ENCODE measurements at places on chromosomes 16 and 17.
A peak's percentile ranks its signal among the peaks of the same experiment; 100 is the strongest.

- no peak for DNase-seq
Measured at GRCh38 chr17:44105941-44106340, 17.5 kb downstream of the HDAC5 start.

DNA sequence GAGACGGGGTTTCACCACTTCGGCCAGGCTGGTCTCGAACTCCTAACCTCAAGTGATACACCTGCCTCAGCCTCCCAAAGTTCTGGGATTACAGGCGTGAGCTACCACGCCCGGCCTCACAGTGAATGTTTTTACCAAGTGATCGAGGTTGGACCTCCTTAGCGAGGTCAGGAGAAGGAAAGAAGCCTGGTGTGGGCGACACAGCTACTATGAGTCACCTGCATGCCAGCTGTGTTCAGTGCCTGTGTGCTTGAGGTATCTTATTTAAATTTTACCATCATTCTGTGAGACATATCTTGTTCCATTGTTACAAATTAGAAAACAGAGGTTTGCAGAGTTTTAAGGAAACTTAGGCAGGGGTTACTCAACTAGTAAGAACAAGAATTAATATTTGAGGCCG is 174.8 kb upstream of the DYNLRB2 start:
- no peak for DNase-seq

DNA sequence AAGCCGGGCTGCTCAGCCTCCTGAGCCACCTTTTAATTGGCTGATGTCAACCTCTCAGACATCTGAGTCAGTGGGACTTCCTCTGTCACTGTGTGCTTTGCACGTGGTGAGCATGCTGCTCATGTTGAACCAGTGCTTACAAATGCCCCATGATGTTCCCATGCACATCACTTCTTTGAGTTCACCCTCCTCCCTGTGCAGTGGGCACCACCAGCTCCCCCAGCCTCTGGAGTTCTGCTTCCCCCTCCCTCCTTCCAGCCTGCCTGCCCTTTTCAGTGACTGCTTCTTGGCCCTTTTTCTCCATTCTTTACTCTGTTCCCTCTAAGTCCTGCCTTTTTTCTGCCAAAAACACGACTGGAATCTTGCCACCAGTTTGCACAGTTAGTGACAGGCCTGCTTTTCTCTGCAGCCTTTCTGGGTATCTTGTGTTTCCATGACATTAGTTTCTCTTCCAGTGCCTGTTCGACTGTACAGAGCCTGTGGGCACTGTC is 41.6 kb downstream of the USP10 start:
- no peak for DNase-seq

DNA sequence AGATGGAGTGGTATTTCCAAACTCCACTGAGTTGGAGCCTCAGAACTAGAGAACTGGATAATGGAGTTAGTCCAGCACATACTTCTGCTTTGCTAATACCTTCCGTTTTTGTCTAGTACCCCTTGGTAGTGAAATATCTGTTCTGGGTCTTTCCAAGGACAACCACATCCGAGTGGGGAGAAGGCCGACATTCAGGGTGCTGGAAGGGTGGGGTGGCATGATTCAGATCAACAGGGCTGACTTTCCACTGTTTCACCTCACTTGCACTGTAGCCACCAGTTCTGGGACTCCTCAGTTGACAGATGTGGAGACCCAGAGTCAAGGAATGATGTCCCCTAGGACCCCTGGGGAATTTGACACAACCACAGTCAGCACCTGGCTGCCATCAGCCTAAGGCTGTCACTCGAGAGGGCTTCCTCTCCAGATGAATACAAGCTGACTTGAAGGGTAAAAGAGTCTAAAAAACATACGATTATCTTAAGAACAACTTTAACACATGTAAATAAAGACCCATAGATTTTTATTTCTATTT is 84.8 kb upstream of the HNF1B start:
- no peak for DNase-seq

DNA sequence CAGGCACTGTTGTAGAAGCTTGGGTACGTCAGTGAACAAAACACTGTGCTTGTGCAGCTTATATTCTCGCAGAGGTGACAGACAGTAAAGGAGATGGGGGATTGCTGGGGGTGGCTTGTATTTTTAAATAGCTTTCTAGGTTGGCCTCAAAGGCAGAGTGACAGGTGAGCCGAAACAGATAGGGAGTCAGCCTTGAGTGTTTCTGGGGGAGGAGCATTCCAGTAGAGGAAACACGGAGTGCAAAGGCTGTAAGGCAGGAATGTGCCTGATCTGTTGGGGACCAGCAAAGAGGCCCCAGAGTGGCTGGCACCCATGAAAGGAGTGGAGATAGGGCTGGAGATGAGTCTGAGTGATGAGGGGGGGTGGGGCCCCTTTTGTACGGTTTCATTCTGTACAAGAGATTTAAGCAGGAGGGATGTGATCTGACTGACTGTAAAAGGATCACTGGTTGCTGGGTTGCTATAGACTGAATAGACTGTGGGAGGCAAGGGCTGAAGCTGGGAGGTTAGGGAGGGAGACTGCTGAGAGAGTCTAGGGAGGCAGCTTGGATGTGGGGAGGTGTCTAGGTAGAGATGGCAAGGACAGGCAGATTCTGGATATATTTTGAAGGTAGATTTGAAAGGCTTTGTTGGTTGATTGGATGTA is 15.2 kb downstream of the NUP93 start:
- DNase-seq = no peak

DNA sequence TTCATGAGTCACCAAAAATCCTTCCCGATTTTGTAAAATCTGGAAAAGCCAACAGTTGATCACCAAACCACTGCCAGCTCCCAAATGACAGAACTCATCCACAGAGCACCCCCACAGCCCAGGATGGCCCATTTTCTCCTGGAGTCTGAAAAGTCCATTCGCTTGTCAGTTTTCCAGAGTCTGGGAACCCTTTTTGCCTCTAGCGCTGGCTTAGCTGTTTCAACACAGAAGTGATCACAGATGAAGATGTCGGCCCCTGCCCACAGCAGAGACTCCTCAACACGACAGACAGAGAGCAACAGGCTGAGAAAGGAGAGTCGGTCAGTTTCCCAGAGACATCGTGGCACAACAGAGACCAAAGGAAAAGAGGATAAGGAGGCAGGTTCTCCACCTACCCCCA is 66.4 kb downstream of the NXN start:
- no peak for DNase-seq

DNA sequence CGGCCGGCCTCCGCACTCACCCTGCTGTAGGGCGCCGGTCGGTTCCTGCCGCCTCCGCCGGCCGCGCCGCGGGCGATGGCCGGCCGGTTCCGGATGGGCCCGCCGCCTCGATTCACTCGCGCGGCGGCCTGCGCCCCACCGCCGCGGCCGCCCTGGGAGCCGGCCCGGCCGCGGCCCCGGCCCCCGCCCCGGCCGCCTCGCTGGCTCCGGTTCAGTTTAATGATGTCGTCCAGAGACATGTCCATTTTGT is 158 bp downstream of the ALYREF start:
- DNase-seq = no peak

DNA sequence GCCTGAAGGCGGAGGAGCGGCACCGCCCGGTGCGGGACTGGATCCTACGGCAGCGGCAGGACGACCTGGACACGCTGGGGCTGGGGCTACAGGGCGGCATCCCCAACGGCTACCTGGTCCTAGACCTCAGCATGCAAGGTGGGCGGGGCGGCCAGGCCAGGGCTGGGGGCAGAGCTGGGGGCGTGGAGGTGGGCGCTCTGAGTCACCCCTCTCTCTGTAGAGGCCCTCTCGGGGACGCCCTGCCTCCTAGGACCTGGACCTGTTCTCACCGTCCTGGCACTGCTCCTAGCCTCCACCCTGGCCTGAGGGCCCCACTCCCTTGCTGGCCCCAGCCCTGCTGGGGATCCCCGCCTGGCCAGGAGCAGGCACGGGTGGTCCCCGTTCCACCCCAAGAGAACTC is 7.9 kb downstream of the MSLN start:
- no peak for DNase-seq

DNA sequence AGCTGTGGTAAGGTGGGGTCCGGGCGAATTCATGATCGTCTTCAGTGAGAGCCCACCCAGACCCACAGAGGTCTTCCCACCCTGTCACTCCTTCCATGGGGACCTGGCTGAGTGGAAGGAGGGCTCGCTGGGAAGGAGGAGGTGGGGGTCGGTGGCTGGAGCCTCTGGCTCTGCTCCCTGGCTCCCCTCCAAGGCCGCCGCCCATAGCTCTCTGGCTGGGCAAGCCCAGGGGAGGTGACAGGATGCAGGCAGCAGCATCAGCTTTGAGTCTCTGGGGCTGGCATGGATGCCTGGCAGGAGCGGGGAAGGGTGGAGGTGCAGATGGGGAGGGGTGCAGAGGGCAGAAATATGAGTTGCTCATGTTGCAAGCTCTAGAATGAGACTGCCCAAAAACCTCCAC is 147.0 kb downstream of the ENGASE start:
- DNase-seq = no peak

DNA sequence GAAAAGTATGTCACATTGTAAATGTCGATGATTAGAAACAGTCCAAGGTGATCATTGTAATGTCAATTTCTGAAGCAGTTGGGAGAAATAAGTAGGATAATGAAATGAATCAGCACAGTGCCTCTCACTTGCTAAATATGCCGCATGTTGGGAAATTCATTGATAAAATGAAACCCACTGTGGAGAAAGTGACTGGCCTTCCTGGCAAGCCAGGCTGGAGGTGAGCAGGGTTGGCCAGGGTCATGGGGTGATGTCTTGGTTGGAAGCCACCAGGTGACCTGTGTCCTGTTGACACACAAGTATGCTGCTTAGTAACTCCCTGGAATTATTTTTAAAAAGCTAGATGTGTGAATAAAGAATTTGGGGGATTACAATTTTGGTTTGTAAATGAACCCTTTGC is 14.9 kb upstream of the WNT9B start:
- DNase-seq = no peak

- peak; percentile 57 for DNase-seq
Measured at GRCh38 chr16:72400257-72401083, 228.5 kb upstream of the PMFBP1 start.

- no peak for DNase-seq
Measured at GRCh38 chr16:426115-426905, 861 bp downstream of the RAB11FIP3 start.

GRCh38 chr17:79970576-79971068 is 65.0 kb downstream of the TBC1D16 start:
- DNase-seq = peak; percentile 70

- DNase-seq = no peak
Measured at GRCh38 chr16:76931186-76931585, 259.8 kb upstream of the MON1B start.

DNA sequence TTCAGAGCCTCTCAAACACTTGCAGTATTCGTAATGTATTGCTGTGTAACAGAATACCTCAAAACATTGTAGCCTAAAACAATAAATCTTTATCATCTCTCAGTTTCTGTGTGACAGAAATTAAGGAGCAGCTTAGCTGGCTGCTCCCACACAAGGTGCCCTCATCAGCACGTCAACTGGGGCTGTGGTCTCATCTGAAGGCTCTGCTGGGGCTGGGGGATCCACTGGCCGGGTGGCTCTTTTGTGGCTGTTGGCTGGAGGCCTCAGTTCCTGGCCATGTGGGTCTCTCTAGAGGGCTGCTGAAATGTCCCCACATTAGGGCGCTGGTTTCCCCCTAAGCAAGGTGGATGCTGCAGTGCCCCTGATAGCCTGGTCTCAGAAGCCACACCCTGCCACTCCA is 113.4 kb upstream of the CIBAR2 start:
- no peak for DNase-seq

GRCh38 chr16:69166946-69167930 is 19.7 kb upstream of the SNTB2 start:
- no peak for DNase-seq

GRCh38 chr17:76009969-76010661 is 9.5 kb downstream of the CDK3 start:
- DNase-seq = no peak

GRCh38 chr17:21212826-21213637 is 929 bp downstream of the TMEM11 start:
- DNase-seq = no peak

- no peak for DNase-seq
Measured at GRCh38 chr17:74864297-74864865, 4.7 kb upstream of the GRIN2C start.

GRCh38 chr16:15837761-15838160 is 19.1 kb downstream of the MYH11 start:
- no peak for DNase-seq

DNA sequence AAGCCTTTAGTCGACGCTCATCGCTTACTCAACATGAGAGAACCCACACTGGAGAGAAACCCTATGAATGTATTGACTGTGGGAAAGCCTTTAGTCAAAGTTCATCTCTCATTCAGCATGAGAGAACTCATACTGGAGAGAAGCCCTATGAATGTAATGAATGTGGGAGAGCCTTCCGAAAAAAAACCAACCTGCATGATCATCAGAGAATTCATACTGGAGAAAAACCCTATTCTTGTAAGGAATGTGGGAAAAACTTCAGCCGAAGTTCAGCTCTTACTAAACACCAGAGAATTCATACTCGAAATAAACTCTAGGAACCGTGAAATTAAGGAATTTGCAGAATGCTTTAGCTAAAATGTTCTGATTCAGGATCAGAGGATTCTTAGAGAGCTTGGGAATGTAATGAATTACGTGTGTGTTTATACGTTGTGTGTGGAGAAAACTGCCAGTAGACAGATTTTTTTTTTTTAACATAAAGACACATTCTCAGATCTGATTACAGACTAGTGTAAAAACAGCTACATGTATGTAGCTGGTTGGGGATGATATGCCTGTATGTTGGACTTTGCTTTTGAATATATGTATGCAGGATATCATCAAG is 25.4 kb downstream of the ZFP90 start:
- no peak for DNase-seq

DNA sequence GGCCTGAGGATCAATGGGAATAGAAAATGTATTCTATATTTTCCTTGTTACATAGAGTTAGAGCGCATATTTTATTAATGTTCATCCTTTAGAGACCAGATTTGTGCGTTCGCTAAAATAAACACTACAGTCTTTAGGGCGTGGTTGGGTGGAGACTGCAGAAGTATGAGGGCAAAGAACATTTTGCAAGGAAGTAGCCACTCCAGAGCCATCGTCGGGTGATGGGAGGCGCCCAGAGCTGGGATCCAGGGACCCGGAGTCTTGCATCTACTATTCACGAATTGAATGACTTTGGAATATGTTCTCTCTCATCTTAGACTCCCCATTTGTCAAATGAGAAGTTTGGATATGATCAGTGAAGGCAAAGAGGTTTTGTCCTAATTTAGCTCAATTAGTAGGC is 154.2 kb upstream of the IRX6 start:
- DNase-seq = no peak

- DNase-seq = no peak
Measured at GRCh38 chr17:78179372-78179771, 7.5 kb downstream of the TK1 start.

GRCh38 chr17:47213540-47213939 is 4.4 kb downstream of the MYL4 start:
- DNase-seq = no peak

- DNase-seq = no peak
Measured at GRCh38 chr16:28603381-28604185, 6.3 kb downstream of the SULT1A1 start.

DNA sequence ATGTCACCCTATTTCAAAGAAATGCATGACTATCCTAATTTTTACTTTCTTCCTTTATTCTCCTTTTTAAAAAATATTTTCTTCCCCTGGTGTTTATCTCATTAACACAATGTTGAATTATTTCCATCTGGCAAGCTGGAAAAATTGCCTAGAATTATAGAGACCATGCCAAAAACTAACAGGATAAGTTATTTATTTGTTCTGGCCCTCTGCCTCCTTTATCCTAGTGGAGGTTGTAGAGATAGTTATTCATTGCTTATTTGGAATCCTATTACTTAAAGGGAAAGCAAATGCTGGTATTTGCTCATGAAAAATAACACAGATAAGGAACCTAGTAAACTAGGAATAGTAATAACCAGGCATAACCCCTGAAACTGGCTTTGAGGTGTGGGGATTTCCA is 684.9 kb upstream of the KIF2B start:
- no peak for DNase-seq
